CD4-positive, alpha-beta T cell treated with Interleukin-2 at 100 ng/mL for 4 hours (primary cell): ENCODE measurements at places on chromosomes 6 and 20.

GRCh38 chr6:17672064-17672718 is 34.5 kb downstream of the NUP153 start:
- DNase-seq: no peak

GRCh38 chr6:157629220-157629619 is 193.8 kb upstream of the SNX9 start:
- DNase-seq: no peak

DNA sequence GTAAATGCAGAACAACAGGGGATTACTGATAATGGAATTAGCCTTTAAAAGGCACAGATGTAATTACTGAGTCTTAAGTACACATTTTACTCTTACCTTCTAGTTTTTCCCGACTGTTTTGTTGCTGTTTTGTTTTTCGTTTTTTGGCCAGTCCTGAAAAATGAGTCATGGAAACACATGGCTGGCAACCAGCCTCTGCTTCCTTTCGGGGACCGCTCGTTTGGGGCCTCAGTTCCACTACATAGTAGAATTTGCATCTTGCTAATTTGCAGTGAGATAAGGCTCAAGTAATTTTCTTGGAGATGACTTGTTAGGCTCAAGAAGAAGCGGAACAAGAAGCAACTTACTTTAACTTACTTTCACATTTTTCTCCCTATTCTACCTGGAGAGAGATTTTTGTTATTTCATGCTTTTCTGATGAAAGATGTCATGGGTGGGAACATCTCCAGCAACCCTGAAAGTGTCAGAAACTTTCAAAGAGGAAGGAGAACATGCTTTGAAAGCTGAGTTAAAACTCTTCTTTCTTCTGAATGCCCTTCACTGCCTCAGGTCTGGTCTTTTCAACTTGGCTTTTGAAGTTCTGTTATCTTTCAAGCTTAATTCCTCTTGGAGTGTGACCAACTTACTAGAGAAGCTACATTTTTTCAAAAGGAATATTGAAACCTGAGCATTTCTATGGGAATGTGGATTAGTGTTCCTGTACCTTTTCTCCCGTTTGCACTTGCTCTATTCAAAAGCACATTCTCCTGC is 71.5 kb upstream of the HDAC2 start:
- DNase-seq: no peak

GRCh38 chr20:57587989-57588377 is 27.1 kb downstream of the PCK1 start:
- no peak for DNase-seq

- no peak for DNase-seq
Observed at GRCh38 chr6:163686301-163686700, 271.8 kb downstream of the QKI start.
